Astrocyte of the cerebellum (primary cell): ENCODE measurements at places on chromosomes 2 and 18.

DNA sequence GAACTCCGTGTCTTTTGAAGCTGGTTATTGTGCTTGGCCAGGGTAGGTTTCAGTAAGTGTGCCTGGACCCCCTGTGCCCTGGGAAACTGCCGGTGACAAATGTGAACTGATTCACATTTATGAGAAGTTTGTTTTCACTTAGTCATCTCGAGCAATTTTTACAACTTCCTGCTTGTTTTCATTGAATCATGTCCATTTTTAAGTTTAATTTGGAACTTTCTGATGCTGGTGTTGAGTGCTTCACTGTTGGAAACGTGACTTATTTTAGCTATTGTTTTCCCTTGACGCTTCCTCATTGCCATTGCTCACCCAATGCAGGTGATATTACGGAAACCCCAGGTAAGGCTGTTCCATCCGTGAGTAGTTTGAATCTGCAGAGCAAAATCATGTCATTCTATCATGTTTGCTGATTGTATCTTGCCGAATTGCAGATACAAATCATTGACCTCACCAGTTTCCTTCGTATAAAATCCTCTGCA is 97.2 kb downstream of the RTN4 start:
- no peak for DNase-seq

GRCh38 chr2:107020392-107020791 is 134.4 kb upstream of the ST6GAL2 start:
- DNase-seq, result no peak

GRCh38 chr2:100110614-100111000 is 31.8 kb downstream of the AFF3 start:
- no peak for DNase-seq

DNA sequence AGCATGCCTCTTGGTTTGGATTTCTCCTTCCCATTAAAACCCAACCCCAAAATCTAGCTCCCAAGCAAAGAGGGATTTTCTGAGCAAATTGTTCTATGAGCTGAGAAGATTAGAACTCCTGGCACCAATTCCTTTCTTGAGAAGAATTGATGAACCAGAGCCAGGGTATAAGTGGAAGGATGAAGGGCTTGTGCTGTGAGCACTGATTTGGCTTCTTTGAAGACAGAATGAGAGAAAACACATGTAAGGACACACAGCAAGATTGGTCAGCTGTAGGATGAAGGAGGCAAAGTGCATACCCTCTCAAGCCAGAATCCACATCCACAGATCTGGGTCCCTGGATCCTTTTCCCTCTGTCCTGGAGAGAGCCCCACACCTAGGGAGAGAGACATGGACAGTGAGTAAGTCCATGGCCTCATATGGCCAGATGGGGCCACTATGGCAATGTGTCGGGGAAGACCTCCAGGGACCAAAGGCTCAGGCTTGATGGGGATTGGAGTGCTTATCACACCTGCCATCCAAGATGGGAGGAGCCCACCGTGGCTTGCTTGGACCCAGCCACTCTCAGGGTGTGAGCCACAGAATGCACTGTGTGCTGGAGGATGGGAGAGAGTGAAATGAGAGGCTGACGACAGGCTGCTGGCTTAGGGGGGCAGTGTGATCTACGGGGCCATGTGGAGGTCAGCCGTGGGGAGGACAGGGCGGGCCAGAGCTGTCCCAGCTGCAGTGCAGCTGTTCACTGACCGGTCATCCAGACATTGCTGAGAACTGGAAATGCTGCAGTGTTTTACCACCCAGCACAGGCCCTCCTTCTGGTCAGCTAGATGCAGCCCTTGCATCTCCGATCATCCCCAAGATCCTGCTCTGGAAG is 339.8 kb downstream of the CYP26B1 start:
- DNase-seq, result no peak

- DNase-seq, result no peak
Measured at GRCh38 chr18:75142677-75143076, 66.3 kb downstream of the PTGR3 start.

- no peak for DNase-seq
Measured at GRCh38 chr2:23801396-23801795, 125.5 kb downstream of the ATAD2B start.

DNA sequence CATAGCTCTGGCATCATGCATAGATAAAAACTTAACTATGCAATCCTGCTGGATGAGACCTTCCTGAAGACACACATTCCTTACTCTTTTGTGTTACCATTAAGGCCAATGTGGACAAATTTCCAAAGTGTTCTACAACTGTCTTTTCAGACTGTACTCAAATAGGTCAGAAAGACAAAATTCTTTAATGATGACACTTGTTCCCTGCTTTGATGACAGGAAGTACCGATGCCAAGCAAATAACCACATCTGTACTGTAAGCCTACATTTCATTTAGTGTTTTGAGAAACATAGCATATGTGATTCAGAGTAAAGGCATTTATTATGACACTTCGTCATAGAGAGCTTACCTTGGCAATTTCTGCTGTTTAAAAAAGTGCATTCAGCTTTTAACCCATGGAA is 55.0 kb downstream of the PMAIP1 start:
- DNase-seq, result no peak

GRCh38 chr2:140502951-140503630 is 1627.7 kb downstream of the LRP1B start:
- DNase-seq, result peak; percentile 85

GRCh38 chr2:19119326-19120001 is 239.0 kb downstream of the OSR1 start:
- DNase-seq, result no peak

GRCh38 chr2:7962161-7962560 is 719.7 kb upstream of the ID2 start:
- no peak for DNase-seq

GRCh38 chr2:231188506-231189170 is 9.8 kb upstream of the ARMC9 start:
- no peak for DNase-seq

DNA sequence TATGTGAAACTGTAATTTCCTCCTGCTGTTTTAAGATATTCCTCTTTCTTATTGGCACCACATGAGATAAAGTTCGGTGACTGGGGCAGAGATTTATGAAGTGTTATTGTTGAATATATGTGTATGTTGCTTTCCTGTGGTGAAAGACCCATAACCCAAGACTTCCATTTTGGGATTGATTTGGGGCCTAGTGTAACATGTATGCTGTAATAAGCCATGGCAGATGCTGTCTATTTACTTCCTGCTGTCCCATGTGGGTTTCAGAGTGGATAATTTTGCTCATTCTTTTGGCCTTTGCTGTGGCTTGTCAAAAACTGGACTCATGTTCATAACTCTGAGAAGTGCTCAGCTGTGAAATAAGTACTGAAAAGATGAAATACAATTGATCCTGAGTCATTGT is 10.8 kb upstream of the MYO1B start:
- DNase-seq, result no peak

DNA sequence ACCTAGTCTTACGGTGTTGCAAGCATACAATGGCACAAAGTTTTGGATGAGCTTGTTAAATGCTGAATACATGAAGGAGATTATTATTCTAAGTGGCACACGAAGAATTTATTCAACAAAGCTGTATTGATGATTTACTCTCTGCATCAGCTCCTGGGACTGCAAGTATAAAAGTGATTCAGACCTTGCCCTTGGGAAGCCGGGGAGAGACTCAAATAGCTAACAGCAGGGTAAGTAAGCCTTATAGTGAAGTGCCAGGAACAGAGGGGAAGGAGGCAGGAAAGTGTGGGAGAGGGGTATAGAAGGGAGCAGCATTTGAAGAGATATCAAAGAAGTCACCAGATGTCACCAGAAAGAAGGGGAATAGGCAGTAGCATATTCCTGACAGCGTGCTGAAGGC is 115.4 kb downstream of the MCFD2 start:
- no peak for DNase-seq

GRCh38 chr2:56104962-56105361 is 78.8 kb upstream of the CCDC85A start:
- DNase-seq, result no peak

- no peak for DNase-seq
Measured at GRCh38 chr2:109513230-109513629, 100.5 kb downstream of the SEPTIN10 start.

DNA sequence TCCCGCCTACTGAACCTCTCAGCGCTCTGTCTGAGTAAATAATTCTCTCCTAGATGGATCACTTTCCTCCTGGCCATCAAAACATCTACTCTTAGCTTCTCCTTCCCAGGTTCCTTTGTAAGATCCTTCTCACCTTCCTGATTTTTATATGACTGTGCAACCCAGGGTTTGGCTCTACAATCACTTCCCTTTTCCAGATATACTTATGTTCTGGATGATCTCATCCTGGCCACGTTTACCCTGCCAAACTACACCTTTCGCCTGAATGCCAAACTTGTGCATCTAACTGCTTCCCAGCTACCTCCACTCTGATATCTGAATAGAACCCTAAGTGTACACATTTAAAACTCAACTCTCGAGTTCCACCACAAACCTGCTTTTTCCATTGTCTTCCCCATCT is 290.5 kb upstream of the REV1 start:
- no peak for DNase-seq

DNA sequence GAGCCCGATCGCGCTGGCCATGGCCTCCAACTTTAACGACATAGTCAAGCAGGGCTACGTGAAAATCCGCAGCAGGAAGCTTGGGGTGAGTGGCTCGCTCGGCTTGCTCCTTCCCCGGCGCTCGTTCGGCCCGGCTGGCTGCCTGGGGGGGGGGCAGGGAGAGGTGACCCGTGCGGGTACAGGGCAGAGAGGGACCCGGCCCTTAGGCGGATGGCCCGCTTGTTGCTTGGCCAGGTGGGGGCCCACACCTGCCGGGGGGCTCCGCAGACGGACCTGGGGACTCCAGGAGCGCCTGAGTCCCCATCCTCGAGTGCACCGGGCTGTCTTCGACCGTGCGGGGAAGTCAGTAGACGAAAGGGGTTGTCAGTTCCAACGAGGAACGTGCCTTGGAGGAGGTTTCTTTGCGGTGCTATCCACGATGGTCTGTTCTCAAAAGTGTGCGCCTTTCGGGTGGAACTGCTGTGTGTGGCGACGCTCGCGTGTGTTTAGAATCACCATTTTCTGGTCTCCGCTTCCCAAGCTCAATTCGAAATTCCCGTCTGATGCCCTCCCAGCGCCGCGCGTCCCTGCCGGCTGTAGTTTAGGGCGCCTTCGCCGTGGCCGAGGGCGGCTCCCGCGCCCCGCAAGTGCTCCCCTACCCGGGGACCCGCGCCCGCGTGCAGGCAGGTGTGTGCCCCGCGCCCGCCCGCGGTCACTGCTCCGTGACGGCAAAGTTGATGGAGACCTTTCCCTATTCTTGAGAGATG is 711 bp downstream of the DOK6 start:
- DNase-seq, result no peak

GRCh38 chr18:63210521-63210920 is 109.0 kb downstream of the BCL2 start:
- DNase-seq, result no peak

- no peak for DNase-seq
Measured at GRCh38 chr2:39728941-39729351, 50.1 kb downstream of the THUMPD2 start.

DNA sequence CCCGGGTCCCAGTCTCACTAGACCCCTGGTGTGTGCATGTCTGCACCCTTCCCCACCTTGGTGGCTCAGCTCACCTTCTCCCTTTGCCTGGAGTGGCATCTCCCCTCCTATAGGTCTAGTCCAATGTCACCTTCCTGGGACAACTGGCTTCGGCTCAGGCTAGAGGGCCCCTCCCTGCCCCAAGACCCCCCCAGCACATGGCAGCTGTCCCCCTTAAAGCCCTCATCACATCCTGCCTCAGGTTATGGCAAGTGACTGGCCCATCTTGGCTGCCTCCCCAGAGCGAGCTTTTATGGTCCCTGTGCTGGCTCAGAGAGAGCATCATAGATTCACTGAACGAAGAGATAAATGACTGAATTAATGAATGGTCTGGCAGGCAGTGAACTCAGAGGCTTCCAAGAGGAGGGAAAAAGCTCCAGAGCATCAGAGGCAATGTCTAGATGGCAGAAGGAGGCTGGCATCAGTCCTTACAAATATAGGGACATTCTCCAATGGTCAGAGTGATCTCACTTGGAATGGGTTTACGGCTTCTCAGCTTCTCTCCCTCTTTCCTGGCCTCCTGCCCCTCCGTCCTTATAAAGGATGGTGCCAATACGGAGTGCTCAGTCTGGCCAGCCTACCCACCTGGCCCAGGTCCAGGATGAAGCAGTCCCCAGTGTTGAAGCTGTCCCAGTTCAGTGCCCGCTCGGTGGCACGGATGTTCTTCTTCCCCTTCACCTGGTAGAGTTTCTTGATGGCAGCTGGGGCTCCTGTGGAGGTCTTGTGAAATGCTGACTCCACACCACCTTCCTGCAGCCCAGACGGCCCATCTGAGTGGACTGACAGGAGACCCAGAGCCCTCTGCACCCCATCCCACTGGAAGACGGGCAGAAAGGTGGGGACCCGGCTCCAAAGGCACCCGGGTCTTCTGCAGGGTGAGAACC is 9.4 kb downstream of the CAPG start:
- DNase-seq, result no peak
